ENCODE measurements at places on chromosomes 11 and 22. TPM values are rescaled to one million over a fixed set of nuclear protein-coding genes. Genes with fewer than 3 reads are reported as not detected.
A peak's percentile ranks its signal among the peaks of the same experiment; 100 is the strongest.

GRCh38 chr11:44306052-44306917 lies 3.7 kb downstream of the ALX4 start:
- DNase-seq, result no peak

DNA sequence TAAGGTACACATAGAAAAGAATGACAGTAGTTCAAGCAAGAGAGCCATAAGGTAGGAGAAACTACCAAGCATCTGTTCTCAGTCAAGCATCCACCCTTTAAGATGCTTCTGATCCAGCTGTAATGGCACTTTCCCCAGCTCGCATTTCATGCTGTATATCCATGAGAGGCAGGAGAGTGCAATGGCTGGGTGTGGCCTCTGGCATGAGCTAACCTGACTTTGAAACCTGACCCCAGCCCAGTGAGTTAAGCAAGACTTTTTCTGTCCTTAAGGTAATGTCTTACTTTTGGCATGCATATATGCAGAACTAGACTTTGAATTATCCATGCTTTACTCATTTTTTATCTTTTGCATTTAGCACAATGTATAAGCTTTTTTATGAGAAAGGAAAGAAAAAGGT lies 79.8 kb upstream of the CNTN5 start:
- no peak for DNase-seq

The CCDC87 gene
- 0.24 TPM for total RNA-seq

- DNase-seq, result no peak
Observed at GRCh38 chr22:26169315-26170111, at the start of gene SEZ6L. TSS of gene SEZ6L (plus strand) at chr22:26169462. CDS start at chr22:26169670, 208 bp downstream.

- DNase-seq, result no peak
Observed at GRCh38 chr11:26032241-26032640, 299.7 kb upstream of the ANO3 start.

GRCh38 chr11:110295531-110296225 lies 736 bp downstream of the RDX start:
- peak; percentile 71 for DNase-seq

The TSGA10IP gene
- total RNA-seq, result not detected

DNA sequence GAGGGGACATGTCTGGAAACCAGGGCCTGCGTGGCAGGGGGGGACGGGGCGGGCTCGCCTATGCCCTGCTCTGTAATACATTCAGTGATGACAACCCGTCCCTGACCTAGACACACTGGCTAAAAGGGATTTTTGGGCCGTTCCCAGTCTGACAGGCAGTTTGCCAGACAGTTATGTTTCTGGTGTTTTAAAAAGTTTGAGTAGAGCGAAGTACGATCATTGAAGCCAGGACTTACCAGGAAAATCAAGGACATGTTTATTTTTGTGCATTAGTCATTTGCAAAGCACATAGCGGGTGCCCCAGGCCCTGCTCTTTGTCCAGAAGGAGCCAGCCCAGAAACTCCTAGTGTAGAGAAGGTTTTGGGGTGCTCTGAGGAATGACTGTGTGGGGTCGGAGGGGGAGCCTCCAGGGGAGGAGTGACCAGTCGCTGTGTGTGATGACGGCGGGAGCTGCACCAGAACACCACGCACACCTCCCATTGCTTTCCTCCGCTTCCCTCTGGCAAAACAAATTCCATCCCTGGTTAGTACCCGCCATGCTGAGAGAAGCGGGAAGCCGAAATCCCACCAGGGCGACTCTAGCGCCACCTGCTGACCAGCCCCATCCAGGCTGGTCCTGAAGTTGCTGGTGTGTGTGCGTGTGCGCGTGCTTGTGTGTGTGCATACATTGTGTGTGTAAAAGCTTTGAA lies 50.8 kb downstream of the FBLN1 start:
- DNase-seq, result peak; percentile 66

The OVOL1 gene
- total RNA-seq, result not detected

DNA sequence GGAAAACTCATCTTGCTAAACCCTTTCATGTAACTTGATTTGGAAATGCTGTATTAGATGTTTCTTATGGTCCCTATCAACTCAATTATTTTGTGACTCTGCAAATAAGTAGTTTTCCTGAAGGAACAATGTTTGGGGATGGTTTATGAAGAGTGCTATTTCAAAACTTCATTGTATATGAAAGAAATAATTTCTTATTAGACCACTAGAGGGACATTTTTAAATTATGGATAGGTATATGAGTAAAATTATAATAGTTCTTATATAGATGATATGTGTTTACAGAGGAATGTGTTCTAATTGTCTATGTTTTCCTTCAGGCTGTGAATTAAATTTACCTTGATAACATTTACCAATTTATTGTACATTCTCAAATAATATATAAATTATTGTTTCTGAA lies 509.4 kb upstream of the RAG2 start:
- no peak for DNase-seq

The SCGB1D2 gene
- total RNA-seq, result not detected

- no peak for DNase-seq
Observed at GRCh38 chr22:37519268-37520195, at the start of gene CARD10. TSS of gene CARD10 (minus strand) at chr22:37519415. CDS start at chr22:37519200, 215 bp downstream.

DNA sequence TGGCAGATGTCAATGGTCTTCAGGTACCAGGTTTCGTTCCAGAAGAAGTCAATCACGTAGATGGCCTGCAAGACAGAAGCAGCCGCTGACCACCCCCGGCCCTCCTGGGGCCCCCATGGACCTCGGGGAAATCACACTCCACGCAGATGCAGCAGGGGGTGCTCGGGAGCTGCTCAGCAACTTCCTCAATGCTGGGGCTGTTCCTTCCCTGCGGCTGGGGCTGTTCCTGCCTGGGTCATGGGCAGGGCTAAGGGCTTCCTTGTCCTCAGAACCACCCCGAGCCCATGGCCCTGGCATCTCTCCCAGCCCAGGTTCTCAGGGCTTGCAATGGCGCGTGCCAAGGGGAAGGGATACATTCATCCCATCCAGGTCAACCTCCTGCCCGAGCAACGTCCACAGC lies 10.3 kb downstream of the DHCR7 start:
- no peak for DNase-seq

DNA sequence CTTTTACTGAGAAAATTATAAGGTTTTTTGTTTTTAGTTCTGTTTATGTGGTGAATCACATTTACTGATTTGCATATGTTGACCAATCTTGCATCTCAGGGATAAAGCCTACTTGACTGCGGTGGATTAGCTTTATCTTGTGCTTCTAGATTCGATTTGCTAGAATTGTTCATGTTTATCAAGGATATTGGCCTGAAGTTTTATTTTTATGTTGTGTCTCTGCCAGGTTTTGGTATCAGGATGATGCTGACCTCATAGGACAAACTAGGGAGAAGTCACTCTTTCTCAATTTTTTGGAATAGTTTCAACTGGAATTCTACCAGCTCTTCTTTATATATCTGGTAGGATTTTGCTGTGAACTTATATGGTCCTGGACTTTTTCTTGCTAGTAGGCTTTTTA lies 504.8 kb downstream of the ETS1 start:
- DNase-seq, result no peak

DNA sequence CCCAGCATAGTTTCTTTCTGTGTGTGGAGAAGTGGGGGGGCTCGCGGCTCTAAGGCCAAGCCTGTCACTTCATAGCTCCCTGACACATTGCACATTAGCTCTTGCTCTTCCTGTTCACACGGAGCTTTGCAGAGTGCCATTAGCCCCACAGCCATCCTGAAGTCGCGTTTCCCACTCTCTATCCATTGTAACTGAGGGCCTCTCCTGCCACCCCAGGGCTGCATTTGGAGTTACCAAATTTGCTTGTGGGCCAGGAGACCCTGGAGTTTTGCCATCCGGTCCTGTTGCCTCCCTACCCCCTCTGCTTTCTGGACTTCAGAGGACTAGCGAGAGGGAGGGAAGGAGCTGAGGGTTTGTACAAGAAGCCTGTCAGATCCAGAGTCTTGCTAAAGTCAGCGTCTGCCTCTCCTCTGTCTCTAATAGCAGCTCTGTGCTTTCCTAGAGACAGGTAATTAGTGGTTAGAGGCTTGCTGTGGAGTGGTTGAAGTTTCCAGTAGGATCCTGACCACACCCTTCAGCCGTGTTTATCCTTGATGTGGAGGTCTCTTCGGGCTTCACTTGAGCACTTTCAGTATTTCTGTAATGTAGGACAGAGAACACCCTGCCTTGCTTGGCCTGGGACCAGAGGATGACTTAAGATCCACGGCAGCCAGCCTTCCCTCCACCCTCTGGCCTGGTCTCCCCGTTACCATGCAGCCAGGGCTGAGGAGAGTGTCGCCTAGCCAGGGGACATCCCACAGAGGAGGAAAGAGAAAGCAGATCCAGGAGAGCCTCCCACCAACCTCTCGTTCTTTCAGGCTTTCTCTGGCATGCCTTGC lies 14.1 kb downstream of the DCPS start:
- peak; percentile 54 for DNase-seq

The MICALL1 gene
- total RNA-seq, result 18.4 TPM

DNA sequence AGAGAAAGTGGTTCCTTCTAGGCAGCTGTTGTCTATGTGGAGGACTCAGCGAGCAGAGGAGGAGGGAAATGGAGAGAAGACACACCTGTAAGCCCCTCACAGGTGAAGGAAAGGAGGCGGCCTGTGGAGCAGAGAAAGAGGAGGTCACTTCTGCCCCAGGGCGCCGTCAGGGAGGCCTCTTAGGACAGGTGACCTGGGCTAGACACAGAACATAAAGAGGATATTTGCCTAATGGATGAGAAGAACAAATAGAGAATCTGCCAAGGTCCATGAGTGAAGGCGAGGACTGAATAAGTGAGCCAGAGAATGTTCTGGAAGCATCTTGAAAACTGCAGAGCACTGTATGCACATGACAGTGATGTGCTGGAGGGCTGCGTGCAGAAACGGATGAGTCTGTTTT lies 2.2 kb upstream of the SCUBE1 start:
- no peak for DNase-seq

The FLRT1 gene
- 0.36 TPM for total RNA-seq

The ZP1 gene
- total RNA-seq, result not detected

DNA sequence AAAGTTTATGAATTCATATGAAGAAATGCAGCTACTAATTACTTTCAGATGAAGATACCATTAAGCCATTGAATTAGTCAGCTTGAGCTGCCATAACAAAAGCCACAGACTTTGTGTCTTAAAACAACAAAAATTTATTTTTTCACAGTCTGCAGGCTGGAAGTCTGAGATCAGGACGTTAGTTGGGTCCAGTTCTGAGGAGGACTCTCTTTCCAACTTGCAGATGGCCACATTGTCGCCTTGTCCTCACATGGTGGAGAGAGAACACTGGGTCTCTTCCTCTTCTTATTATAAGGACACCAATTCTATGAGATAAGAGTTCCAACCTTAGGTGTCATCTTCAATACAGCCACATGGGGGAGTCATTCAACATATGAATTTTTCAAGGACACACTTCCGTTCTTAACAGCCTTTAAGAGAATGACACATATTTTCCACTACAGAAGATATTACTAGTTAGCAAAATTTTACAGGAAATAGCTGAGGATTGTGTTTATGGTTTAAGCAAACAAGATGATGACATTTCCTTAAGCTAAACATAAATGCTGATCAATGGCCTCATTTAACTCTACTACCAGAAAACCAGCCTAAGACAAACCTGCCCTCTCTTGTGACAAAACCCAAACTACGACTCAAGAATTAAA lies 56.0 kb downstream of the DCUN1D5 start:
- DNase-seq, result no peak

- no peak for DNase-seq
Observed at GRCh38 chr22:49255154-49255553, 572.5 kb downstream of the BRD1 start.

DNA sequence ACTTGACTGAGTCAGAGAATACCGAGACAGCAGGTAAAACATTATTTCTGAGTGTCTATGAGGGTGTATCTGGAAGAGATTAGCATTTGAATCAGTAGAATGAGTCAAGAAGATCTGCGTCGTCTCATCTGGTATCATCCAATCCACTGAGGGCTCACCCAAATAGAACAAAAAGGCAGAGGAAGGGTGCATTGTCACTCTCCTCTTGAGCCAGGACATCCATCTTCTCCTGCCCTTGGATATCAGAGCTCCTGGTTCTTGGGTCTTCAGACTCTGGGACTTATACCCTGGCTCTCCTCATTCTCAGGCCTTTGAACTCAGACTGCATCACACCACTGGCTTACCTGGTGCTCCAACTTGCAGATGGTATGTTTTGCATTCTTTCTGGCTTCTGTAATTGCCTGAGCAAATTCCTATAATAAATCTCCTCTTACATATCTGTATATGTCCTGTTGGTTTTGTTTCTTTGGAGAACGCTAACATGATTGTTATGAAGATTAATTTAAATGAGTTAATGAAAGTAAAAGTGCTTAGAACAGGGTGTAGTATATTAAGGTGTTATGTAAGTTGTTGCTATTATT lies 49.3 kb downstream of the ME3 start:
- no peak for DNase-seq

DNA sequence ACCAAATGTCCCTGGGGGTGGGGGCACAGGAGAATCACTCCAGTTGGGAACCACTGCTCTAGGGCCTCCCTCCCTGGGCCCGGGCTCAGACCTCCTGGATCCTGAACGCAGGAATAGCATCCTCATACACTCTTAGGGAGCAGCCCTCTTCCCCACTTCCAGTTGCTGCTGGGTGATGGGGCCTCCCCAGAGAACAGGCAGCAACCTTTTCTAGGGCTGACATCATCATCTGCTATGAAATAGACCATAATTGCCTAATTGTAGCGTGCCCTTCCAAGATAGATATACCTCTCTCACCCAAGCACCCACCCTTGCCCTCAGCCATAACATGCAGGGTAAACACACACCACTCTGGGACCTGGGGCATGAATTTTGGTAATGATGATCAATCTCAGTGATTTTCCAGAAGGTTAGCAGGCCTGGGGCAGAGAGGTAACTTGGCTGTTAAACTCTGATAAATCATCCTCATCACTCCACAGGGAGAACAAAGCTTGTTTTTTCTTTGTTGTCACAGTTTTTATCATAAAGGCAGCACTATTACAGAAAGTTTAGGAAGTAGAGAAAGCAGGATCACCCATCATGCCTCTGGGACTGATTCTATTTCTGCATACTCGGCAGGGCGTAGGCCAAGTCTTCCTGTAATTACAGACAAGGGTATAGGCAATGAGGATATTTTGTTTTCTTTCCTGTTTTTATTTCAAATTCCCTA lies 88.3 kb upstream of the PRDM11 start:
- DNase-seq, result no peak

GRCh38 chr11:123173040-123173855 lies 21.8 kb downstream of the CLMP start:
- no peak for DNase-seq

- no peak for DNase-seq
Observed at GRCh38 chr11:121688055-121688491, 235.3 kb upstream of the SORL1-AS1 start.

- DNase-seq, result no peak
Observed at GRCh38 chr11:112058103-112058502, 15.7 kb downstream of the PIH1D2 start.
